ENCODE measurements at places on chromosomes 16 and 17. TPM values are rescaled to one million over a fixed set of nuclear protein-coding genes. Genes with fewer than 3 reads are reported as not detected.

SAMD14 gene
- polyA plus RNA-seq, result 9.4 TPM

CRK gene
- 68.1 TPM for polyA plus RNA-seq

TMEM114 gene
- polyA plus RNA-seq, result 0.43 TPM

GRCh38 chr16:22232277-22233036 lies 26.4 kb downstream of the EEF2K start:
- DNase-seq, result no peak

- no peak for DNase-seq
These were observed 97.8 kb downstream of the NXN start for GRCh38 chr17:881778-882177.

- no peak for DNase-seq
These were observed 59.0 kb downstream of the LMF1 start for GRCh38 chr16:911604-912321.

- no peak for DNase-seq
These were observed 152.9 kb upstream of the PLCG2 start for GRCh38 chr16:81626181-81626674.

- no peak for DNase-seq
These were observed 81.8 kb upstream of the LHX1 start for GRCh38 chr17:36855459-36855858.
